Hypothalamus (tissue), 51 donors: ENCODE measurements at places on chromosomes 5 and 9.

DNA sequence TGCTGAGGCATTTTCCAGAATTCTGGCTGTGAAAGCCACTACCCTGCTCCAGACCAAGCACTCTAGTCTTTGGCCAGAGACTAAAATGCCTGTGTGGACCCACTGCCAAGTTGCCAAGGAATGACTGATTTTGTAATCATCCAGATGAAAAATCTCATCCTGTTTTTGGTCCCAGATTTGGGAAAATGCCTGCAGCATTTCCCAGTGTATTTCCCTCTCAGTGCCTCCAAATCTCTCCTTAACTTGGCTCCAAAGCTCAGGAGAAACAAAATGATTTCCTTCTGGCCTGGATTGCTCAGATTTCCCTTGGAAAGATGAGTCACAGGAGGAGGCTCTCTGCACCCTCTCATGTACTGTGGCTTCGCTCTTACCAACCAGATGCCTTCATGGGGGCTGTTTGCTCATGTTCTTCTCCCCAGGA, 335.2 kb upstream of the TARS1 start:
- DNase-seq: no peak

- DNase-seq: no peak
These were observed 129.5 kb downstream of the SIL1 start for GRCh38 chr5:139068494-139069151.

DNA sequence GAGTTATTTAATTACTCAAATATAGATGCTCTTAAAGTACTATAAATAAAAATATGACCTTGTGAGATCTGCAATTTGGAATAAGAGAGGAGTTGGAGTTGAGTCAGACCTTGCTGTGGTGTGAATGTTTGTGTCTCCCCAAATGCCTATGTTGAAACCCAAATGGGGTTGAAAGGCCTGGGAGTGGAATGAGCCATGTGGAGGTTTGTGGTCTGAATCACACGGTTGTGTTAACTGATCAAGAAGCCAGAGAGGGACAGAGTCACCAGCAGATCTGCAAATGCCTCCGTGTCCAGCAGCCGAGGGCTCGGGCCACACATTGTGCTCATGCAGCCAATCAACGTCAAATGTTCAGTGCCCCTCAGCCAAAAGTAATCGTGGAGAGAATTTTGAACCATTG, 404.4 kb downstream of the ICE1 start:
- no peak for DNase-seq

GRCh38 chr5:543351-543750, 19.1 kb upstream of the SLC9A3 start:
- no peak for DNase-seq

GRCh38 chr5:73899055-73899454, 273.1 kb downstream of the ARHGEF28 start:
- DNase-seq: no peak

DNA sequence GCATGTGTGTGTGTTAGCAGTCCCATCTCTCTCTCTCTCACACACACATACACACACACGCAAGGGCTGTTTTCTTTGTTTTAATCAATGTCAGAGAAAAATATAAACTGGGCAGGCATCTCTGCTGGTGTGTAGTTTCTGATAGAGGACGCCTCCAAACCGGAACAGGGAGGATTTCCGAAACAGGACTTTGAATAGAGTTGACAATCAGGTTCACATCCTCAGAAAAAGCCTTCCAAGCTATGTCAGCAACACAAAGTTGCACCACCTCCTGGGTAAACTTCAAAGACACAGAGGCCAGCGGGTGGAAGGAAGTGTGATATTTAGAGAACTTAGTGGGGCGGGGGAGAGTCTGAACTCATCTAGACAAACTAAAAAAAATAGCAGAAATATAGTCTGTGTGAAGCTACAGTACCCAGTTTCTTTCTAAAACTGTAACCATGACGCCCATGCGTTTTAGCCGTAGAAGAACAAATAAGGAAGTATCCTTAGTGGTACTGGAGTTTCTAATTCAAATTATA, 1.2 kb downstream of the ST8SIA4 start:
- no peak for DNase-seq

DNA sequence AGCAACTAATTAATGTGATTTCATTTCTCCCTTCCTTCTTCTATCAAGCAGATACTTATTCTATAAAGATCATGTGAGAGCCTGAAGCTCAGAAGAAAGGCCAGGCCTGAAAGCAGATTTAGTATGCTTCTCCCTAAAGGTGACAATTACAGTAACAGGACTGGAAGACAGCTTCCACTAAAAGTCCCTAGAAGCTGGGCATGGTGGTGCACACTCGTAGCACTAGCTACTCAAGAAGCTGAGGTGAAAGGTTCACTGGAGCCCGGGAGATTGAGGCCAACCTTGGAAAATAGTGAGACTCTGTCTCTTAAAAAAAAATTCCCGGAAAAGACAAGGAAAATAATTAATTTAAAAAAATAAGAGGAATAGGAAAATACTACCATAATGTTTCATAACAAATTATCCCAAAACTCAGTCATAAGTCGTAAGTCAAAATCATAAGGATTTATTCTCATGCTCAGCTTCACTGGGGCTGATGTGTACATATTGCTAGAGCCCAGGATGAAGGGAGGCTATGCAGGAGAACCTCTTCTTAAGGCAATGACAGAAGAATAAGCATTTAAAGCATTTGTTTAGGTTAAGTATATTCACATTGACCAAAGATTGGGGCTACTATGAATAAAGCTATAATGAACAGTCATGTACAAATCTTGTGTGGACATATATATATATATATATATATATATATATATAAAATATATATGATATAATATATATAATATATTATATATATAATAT, 210.8 kb upstream of the SMARCA2 start:
- DNase-seq: no peak

DNA sequence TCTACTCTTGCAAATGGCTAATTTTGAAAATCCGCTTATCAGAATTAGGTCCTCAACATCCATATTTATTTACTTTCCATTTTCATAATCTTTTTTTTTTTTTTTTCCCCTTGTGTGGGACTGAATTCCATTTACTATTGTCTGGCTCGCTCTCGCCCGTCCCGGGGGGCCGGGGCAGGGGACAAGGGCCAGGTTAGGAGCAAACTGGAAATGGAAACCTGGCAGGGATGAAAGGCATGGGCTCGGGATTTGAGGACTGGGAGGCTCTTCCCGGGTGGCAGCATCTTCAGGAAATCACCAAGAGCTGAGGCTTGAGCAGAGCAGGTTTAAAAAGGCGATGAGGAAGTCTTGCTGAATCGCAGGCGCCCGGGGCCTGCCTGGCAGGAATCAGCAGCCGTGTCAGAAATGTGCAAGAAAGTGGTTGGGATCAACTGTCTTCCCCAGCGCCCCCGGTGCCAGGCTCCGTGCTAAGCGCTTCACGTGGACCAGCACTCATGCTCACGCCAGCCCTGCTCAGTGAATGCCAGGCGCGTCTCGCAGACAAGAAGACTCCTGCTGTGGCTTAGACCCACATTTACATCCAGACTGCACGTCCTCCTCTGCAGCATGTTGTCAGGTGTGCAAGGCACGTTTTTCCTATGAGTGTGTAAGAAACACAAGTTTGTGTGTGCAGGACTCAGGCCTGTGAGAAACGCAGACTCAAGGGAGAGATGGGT, 66.3 kb upstream of the UNC5A start:
- DNase-seq: no peak

GRCh38 chr5:155978850-155979249, 348.1 kb upstream of the SGCD start:
- no peak for DNase-seq

DNA sequence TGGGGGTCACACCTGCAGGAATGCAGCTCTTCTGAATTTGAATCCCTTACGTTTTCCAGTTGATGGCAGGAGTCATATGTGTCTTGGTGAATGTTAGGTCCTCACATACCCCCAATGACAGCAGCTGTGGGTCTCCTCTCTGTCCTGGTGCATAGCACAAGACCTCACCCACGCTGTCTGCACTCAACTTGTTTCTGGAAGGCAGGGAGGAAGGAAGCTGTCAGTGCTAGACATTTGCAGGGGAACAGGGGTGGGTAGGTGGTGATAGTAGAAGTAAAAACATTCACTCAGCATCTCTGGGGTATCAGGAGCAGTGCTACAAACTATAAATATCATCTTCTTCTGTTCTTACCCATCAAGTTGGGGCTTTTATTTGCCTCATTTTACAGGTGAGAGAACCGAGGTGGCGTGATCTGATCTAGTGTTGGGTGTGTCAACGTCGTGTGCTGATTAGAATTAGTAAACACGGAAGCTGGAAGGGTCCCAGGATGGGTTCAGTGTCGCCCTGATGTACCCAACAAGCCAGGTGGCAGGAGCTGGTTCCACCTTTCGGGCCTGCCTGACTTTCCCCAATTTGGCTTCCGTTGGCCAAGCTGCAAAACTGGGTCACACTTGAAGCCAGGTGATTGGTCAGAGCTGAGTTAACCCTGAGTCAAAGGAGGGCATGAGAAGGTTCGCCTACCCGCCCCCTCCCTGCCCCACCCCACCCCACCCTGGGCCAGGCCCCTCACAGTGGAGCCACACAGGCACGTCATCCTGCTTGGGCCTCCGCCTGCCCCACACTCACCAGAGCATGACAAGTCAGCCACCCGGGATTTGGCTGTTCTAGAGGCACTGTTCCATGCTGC, 15.8 kb downstream of the ERGIC1 start:
- no peak for DNase-seq

DNA sequence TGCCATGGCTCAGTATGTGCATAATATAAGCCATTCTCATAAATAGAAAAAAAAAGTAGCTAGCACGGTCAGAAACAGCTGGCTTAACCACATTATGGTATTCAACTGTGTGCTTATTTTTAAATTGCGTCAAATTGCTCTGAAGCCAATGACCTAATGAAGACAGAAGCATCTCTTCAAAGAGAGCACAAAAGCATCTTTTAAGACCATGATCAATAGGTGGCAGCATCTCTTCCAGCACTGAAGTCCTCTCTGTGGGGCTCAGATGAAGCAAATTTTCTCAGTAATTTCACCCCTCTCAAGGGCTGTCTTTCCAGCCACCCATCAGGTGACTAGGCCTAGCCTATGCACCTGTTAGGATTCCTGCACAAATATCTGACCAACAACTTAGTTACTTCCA, 251.4 kb downstream of the GLIS3 start:
- DNase-seq: no peak

DNA sequence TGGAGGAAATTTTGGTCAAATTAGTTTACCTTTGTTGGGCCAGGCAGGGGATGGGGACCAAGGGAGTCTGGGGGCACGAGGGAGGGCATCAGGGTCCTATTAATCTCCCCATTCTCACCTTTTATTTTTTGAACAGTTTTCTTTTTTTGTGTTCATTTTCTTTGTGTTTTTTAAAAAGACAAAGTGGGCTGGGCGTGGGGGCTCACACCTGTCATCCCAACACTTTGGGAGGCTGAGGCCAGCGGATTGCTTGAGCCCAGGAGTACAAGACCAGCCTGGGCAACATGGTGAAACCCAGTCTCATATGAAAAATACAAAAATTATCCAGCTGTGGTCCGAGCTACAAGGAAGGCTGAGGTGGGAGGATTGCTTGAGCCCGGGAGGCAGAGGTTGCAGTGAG, 103.7 kb downstream of the WNK2 start:
- no peak for DNase-seq

DNA sequence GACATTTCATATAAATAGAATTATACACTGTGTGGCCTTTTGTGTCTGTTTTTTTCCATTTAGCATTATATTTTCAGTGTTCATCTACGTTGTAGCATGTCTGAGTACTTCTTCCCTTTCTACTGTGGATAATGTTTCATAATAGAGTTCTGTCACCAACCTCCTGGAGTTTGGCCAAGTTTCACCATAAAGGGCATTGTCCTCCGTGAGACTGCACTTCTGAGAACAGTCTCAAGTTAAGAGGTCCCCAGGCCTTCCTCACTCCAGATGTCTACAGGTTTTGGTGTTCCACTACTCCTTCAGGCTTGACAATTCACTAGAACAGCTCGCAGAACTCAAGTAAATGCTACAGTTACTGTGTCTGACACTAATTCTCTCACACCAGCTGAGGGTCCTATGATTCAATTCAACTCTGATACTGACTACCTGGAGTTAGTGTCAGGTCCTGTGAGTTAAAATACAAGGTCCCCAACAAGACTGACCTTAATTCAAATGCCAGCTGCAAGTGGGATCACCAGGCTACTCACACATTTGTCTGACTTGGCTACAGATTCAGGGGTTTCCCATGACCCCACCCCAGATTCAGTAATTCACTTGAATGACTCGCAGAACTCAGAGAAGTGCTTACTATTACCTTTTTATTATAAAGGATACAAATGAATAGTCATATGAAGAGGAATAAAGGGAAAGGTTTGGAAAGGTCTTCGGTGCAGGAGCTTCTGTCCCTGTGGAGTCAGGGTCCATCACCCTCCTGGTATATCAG, 31.1 kb downstream of the SLC35A4 start:
- peak; percentile 33 for DNase-seq

GRCh38 chr5:103174147-103174546, 54.0 kb downstream of the PPIP5K2 start:
- DNase-seq: no peak

- no peak for DNase-seq
These were observed 123.4 kb downstream of the SEC61B start for GRCh38 chr9:99345451-99345850.

- DNase-seq: no peak
These were observed 57.9 kb downstream of the RNF130 start for GRCh38 chr5:180013678-180014077.

DNA sequence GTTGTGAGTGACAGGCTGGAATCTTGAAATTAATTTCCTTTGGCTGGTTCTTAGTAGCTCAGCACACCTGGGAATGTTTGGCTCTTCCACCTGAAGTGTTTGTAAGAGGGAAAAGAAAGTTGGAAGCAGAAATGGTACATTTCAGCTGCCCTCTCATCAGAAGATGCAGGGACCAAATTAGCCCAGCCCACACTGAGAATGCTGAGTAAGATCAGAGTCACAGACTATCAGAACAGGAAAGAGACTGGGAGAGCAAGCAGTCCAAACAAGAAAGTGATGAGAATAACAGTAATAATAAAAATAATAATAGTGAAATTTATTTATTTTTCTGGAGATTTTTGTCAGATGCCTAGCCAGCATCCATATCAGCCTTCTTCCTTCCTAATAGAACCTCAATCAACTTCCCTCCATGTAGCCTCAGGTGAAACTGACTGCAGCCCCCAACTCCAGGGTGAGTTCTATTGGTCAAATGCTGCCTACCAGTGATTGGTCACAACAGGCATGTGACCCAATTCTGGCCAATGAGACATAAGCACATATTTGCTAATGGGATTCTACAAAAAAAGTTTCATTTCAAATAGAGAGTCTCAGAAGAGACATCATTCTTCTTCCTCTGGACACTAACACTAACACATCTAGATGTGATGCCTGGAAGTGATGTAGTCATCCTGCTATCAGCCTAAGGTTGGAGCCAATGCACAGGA, 31.2 kb upstream of the ADRA1B start:
- peak; percentile 7 for DNase-seq

DNA sequence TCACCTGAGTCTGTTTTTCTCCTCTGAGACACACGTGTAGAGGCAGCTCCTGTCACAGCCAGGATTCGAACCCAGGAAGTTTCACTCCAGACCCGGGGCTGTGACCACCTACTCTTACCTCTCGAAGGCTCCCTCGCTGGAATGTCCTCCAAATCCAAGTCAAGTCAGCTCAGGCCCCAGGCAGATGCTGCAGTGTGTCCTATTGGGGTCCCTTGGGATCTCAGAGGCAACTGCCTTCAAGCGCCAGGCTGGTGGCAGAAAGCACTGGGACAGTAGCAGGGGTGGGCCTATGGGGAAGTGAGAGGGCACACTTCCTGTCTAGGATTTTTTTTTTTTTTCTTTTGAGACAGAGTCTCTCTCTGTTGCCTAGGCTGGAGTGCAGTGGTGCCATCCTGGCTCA, 762 bp upstream of the ST6GALNAC4 start:
- no peak for DNase-seq
